ENCODE measurements at places on chromosomes 11 and 22.
A peak's percentile ranks its signal among the peaks of the same experiment; 100 is the strongest.

GRCh38 chr22:44941207-44941606 lies 68.6 kb downstream of the PHF21B start:
- DNase-seq: no peak

DNA sequence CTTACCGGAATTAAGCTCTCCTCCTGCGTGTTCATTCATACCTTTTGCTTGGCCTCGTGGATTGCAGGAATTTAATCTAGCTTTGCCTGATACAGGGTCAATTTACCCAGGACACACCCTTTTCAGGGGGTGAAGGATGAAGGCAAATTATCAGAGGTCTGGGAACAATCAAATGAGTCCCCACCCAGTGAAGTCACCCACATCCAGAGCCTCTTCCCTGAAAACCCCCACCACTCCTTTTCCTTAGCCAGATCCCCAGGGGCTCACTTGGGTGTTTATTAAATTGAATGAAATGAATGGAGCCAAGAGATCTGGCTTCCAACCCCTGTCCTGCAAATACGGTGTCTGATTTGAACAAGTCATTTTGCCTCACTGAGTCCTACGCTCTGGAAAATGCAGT lies 31.0 kb upstream of the LIPT2 start:
- DNase-seq: no peak

DNA sequence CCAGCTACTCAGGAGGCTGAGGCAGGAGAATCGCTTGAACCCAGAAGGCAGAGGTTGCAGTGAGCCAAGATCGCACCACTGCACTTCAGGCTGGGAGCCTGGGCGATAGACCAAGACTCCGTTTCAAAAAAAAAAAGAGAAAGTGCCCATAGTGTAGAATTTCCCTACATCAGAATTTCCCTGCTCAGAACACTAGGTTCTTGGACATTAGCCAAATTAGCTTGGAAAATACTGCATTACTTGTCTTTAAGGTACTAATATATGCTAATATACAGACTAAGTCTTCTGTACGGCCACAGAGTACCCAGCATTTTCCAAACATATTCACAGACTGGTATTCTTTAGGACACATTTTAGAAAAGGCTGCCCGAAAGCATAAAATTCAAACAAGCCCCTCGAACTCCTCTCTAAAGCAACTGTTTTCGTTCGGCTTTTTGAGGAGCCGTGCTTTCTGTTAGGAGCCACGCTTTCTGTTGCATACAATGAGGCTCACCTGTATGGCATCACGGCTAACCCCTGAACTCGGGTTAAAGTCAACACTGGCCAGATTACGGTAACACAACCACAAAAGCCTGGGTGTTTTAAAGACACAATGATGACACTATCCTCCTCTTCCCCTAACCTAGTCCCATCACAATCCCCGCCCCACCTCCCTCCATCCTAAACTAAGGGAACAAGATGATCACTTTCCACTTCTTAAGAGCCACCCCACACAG lies 18.4 kb downstream of the TNKS1BP1 start:
- DNase-seq: no peak

GRCh38 chr11:104661901-104662300 lies 236.4 kb downstream of the CASP12 start:
- DNase-seq: no peak

GRCh38 chr11:10605941-10606381 lies 37.5 kb upstream of the LYVE1 start:
- peak; percentile 84 for DNase-seq

- DNase-seq: no peak
Measured at GRCh38 chr11:83694191-83694910, 408.2 kb upstream of the CCDC90B start.

DNA sequence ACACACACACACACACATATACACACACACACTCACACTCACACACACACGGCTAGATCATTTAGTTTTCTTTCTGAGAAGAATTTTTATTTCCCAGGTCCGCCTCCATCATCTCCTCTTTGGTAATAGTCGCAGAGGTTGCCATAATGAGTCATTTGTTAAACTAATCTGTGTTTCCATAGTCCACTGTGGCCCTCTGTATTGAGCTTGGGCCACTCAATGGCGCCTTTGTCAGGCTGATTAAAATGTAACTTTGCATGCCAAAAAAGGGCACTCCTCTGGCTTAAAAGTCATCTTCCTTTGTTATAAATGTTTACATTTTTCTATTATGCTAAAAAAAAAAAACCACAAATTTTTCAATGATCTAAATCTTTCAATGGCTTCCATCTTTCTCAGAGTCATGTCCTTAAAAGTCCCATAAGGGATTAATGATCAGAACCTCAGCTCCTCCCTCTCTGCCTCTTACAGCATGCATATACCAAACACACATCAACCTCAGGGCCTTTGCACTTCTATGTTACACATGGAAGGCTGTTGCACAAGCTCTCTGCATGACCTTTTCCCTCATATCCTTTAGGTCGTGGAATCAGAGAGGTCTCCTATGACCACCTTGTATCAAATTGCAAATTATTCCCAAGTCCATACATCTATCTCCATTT lies 35.3 kb downstream of the EHF start:
- no peak for DNase-seq

DNA sequence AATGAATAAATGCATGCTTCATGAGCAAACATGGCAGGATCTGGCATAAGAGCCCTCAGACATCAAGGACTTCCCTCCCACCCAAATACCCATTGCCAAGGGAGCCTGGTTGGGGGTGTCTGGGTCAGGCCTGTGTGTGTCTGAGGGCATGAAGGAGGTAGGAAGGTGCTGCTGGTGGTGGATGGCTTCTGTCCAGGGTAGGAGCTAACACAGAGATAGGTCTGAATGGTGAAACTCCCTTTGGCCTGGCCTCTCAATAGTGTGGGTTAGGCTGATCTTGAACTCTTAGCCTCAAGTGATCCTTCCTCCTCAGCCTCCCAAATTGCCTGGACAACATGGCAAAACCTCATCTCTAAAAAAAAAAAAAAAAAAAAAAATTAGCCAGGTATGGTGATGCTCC lies 2.8 kb downstream of the AMPD3 start:
- peak; percentile 16 for DNase-seq
